NK-92 treated with Interleukin-12 subunit alpha and Interleukin-12 subunit beta, amount 100 ng/mL, for 24 hours (cell line): ENCODE measurements at places on chromosomes 5 and 9.
A peak's percentile ranks its signal among the peaks of the same experiment; 100 is the strongest.

GRCh38 chr5:116695681-116696080, 121.1 kb upstream of the SEMA6A start:
- no peak for DNase-seq

- DNase-seq, result no peak
These were observed 318.1 kb downstream of the PIK3R1 start for GRCh38 chr5:68533571-68534084.

GRCh38 chr5:175335691-175336090, 108.3 kb downstream of the DRD1 start:
- DNase-seq, result no peak

DNA sequence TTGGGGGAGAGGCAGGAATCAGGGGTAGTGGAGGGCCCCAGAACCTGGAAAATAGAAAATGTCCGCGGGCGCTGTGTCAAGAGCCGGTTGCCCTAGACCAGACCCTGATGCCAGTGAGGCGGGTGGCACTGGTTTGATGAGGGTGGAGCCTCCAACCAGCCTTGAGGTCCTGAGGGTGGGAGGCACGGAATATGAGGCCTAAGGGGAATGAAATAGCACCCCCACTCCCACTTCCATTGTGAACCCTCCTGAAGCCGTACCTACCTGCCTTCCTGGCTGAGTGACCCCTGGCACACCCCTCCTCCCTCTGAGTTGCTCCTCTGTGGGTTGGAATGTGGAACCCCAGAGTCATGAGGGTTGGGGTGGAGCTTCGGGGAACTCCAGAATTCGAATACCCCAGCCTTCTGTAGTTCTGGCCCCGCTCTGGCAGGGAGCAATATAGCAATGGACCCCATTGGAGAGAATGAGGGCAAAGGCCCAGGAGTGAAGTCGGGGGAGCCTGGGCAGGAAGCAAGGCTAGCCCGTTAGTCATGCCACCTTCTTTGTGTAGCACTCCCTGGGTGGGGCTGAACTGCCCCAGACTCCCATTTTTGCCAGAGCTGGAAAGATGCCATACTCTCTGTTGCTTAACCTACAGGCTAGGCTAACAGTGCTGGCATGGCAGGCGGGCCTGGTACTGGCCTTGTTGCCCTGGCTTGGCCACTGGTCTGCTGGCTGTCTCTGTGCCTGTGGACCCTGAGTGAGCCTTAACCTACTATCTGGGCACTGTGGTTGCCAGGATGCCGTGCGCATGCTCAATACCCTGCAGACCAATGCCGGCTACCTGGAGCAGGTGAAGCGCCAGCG, 1.0 kb downstream of the FPGS start:
- no peak for DNase-seq

GRCh38 chr5:150640311-150641005, at the start of gene SYNPO:
SYNPO (plus strand) TSS chr5:150640660; CDS start chr5:150648276, 7,616 bp downstream.
- DNase-seq, result no peak

GRCh38 chr5:34756781-34757624, 82.0 kb upstream of the TTC23L start:
- no peak for DNase-seq

- DNase-seq, result no peak
These were observed 1280.2 kb upstream of the C9orf72 start for GRCh38 chr9:28853477-28853876.

GRCh38 chr9:93181672-93182435, 2.1 kb upstream of the WNK2 start:
- DNase-seq, result no peak

- DNase-seq, result no peak
These were observed 746.7 kb upstream of the TYRP1 start for GRCh38 chr9:11946531-11946930.

DNA sequence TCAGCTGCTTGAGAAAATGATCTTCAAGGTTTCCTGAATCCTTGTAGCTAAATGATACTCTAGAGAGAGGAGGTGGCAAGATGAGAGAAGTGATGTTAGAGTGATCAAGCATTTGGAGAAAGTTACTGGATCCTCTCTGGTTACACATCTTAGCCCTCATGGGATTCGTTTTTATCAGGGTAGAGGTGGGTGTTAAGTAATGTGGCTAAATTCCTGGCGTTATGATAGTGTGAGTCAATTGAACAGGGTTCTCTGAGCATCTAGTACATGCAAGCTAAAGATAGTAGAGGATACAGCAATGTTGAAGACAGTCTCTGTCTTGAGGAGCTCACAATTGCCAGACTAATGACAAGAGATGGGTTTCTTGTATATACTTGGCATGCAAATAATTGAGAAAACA, 123.7 kb downstream of the PSD2 start:
- DNase-seq, result no peak

- DNase-seq, result no peak
These were observed 688.8 kb downstream of the SEMA5A start for GRCh38 chr5:8857051-8857450.

- DNase-seq, result no peak
These were observed 12.4 kb downstream of the NUDT2 start for GRCh38 chr9:34341659-34342295.

DNA sequence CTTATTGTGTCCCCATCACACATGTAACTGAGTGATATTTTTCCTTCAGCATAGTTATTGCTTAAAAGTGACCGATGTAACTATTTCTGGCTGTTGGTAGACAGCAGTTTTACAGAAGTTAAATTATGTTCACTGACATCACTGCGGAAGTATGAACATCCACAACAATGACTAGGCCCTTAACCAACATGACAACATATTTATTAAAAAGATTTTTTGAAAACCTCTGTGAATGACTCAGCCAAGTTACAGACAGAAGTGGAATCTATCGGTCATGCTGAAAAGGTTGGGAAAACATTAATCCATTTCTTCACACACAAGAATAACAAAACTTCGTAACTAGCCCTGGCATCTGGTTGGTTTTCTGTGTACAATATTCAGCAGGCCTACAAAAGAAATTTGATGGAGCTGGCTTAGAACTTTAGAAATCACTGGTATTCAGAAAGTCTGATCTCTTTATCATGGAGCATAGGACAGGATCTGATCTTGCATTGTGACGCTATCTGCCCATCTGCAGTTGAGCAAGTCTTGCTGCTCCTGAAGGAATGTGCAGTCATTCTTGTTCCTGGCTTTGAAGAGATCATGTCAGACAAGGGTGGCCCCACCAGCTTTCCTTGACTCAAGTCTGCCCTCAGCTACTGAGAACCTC, 6.5 kb downstream of the GLIS3 start:
- DNase-seq, result no peak

GRCh38 chr5:16669776-16670175, 53.0 kb upstream of the RETREG1 start:
- DNase-seq, result no peak

DNA sequence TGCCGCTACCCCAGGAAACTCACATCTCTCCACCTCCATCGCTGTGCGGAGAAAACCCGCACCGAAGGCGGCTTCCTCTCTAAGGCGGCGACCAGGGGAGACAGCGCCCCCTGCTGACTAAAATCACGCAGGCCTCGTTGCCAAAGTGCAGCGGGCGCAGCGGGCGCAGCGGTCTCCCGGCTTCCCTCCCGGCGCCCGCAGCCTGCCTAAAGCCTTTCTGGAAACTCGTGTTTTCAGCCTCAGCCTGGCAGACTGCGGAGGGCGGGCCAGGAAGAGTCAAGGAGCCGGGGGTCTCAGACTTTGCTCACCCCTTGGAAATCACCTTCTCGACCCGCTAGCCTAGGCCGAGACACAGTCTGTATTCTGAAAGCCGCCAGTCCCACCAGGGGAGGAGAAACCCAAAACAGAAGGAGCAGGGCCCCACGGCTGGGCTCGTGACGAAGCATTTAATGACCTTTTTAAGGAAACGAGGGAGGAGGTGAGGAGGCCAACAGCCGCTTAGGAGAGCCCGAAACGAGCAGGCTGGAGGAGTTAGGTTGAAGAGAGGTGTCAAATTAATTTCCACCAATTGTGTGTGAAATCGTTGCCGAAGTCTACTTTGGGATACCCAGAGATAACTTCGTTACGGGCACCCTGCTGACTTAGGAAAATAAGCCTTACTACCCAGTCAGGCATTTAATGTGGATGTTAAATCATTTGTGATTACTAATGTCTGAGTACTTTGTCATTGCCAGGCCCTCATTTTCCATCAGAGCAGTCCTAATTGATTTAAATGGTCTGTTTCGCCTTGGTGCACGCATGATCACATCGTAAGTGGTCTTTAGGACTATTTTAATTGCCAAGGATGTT, 7.3 kb upstream of the FOXB2 start:
- DNase-seq, result no peak

DNA sequence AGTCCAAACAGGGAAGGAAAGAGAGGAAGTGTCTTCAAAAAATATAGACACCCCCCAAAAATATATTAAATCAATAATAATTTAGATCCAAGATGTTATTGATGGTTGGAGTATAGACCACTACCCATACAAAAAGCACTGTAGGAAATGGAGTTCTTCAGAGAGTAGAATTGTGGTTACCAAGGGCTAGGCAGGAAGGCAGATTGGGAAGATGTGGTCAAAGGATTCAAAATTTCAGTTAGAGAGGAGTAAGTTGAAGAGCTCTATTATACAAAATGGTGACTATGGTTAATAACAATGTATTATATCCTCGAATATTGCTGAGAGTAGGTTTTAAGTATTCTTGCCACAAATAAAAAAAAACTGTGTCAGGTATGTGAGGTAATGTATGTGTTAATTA, 149.4 kb downstream of the CWC27 start:
- no peak for DNase-seq

DNA sequence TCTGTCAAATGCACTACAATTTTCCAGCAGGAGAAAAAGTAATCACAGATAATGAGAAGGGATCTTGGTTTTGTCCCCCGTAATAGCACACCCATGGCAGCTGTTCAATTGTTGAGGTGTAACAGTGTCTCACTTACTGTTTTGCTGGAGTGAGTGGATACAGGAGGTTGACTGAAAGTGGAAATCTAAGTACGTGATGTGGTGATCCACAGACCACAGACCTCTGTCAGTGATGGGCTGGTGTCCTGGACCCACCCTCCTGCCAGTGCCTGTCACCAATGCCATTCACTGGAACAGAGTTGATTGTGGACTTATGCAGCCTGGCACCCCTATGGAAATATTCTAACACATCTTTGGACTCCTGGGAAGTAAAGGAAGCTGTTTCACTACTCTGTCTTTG, 261.7 kb downstream of the TRPM3 start:
- DNase-seq, result no peak

GRCh38 chr9:75985515-75985914, 95.0 kb downstream of the PCSK5 start:
- no peak for DNase-seq

DNA sequence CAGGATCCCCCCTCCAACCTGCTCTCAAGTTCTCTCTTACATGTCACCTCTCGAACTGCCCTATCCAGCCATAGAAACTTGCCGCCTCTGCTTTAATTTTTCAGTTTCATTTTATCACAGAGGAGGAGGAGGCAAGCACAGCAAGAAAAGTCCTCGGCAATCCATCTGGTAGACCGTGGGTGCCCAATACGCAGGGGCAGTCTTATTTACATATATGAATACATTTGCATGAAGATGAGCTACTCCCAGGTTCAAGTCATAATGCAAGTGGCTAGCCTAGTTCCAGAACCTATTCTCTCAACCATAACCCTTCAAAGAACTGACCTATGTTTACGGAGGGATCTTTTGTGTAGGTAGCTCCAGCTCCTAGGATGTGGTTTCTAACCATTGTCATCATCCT, 223.2 kb upstream of the PANK3 start:
- no peak for DNase-seq

DNA sequence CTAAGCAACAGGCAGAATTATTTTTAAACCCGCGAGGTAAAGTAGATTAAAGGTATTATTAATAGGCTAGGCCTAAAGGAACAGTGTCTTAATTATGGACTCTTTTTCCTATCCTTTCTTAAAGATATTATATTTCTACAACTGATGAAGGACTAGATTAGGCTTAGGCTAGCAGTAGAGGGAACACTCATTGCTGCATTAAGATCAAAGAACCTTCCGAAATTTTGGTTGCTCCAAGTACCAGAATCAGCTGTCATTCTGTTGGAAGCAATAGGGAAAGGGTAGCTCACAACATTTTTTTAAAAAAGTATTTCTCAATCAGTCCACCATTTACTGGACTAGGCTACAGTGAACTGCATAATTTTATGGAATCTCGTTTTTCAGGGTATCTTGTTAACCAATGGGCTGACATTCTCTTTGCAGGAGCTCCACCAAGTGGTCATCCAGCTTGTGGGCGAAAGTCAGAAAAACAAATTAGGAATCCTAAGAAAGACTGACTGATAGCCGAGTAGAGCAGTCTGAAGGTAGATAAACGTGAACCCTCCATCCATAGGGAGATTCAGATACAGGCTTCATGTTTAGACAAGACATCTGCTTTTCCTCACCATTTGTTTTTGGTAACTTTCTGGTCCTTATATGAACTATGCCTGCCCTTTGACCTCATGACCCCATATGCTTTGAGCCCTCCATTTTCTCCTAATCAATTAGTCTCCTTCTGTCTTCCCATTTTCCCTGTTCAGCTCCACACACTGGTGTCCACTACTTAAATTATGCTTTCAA, 103.6 kb upstream of the CHD1 start:
- DNase-seq, result peak; percentile 5

- DNase-seq, result no peak
These were observed 50.6 kb downstream of the PTPN3 start for GRCh38 chr9:109447329-109448076.

GRCh38 chr9:77433675-77434445, 214.3 kb downstream of the GNA14 start:
- DNase-seq, result no peak

- no peak for DNase-seq
These were observed 193.1 kb downstream of the ICE1 start for GRCh38 chr5:5615569-5615968.

- DNase-seq, result no peak
These were observed 43.2 kb upstream of the IER5L start for GRCh38 chr9:129221233-129221632.

DNA sequence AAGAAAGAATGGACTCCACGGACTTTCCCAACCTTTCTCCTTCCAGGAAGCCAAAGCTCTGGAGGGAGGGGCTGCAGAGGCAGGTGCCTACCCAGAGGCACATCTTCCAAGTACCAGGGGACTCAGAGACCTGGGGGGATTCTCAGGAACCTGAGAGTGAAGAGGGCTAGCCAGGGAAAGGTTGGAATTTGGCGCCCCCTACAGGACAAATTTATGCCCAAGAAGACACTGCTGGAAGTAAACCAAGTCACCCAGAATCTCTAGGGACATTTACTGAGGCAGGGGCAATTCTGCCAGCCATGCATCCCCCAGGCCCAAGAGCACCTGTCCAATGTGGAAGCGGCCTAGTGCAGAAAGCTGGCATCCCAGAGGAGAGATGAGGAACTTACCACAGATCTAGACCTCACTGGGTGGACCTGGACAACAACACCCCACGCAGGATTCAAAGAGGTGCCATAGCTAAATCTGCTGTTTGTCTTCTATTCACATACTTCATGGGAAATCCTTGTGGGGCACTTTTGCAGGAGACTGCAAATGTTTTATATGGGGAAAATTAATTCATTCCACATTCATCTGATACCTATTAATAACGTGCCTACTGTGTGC, 25.9 kb upstream of the IDNK start:
- no peak for DNase-seq

- no peak for DNase-seq
These were observed 63.8 kb downstream of the RNF38 start for GRCh38 chr9:36336131-36336907.

DNA sequence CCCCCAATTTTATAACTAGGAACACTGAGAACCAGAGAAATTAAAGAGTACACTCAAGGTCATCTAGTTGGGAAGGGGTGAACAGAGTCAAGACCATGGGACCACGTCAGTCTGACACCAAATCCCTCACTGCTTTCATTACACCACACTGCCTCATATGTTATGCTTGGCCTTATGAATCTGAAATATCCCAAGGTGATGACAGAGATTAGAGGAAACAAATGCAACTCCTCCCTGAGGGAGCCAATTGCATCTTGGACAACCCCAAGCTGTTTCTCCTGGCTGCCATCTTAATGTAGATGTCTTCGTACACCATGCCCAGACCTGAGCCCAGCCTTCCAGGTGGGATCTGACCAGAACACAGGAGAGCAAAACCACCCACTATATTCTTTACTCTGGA, 60.6 kb upstream of the ABCA1 start:
- DNase-seq, result no peak
